Activated CD8-positive, alpha-beta memory T cell treated with anti-CD3 and anti-CD28 coated beads for 1 hour (primary cell): ENCODE measurements at places on chromosomes 4 and X.

DNA sequence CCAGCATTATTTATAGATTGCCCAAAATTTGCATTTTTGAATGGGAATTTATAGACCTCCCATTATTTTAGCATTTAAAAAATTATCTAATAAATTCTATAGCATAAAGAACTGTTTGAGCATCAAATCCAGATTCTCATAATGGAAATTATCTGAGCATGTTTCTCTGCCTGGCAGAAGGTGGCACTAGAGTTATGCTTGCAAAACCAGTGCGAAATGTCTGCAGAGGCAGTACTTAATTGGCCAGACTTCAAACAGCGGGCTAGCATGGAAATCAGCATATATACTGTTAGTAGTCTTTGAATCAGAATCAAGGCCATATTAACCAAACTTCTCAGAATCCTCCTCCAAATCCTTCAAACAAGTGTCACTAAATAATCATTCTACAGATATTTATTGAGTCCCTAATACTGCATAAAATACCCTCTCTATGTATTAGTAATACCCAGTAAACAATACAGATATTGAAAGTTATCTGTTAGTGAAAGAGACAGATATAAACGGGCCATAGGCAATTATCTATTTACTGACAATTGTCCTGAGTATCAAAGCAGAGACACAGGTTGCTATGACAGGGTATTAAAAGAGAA is 78.7 kb upstream of the DCLK2 start:
- no peak for DNase-seq

DNA sequence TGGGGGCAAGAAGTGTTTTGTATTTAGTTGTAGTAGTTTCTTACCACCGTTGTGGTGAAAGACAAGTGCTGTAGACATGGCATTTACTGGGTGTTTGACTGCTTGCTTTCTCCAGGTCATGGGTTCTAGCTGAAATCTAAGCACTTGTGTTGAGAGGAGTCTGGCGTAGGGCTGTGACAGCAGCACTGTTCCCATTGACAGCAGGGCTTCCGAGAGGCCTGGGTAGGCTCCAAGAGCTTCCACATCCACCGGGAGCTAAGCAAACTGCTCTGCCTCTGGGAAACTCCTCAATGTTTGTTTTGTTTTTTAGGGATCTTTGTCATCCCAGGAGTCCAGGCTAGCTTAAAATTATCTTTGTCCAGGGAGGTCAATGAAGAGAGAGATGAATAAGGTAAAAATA is 44.3 kb downstream of the BMPR1B start:
- DNase-seq = no peak

DNA sequence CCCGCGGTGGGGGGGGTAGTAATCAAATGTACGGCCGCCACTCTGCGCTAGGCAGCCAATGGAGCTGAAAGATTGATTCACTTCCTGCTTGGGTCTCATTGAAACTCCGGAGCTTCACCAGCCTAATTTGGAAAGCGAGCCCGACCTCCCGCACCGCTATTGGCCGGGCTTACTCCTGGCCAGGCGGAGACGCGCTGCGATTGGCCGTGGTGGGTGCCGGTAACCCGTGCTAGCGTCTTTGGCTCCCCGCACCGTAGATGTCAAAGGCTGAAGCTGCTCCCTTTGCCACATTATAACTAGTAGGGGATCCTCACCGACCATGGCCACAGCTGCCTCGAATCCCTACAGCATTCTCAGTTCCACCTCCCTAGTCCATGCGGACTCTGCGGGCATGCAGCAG is at the start of gene POU3F4:
Gene POU3F4, plus strand, starts transcription at position 285 of the 400 bp plus-strand sequence. Its CDS starts 35 bp downstream, at position 320.
- DNase-seq = no peak

DNA sequence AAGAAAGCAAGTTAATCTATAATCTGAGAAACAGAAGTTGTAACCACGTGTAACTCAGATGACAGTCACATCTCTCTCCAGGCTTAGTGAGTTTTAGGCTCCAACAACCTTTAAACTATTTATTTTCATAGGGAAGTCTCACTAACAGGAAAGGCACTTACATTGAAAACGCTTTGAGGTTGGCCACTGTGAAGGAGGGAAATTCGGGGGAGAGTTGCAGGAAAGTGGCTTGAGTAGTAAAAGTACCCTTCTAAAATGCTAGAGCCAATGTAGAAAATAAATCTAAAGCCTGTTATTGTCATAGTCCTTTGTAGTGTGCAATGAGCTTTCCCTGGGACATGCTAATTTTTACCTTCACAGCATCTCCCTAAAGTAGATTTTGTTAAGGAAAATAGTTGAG is 995 bp upstream of the NFXL1 start:
- DNase-seq = no peak

DNA sequence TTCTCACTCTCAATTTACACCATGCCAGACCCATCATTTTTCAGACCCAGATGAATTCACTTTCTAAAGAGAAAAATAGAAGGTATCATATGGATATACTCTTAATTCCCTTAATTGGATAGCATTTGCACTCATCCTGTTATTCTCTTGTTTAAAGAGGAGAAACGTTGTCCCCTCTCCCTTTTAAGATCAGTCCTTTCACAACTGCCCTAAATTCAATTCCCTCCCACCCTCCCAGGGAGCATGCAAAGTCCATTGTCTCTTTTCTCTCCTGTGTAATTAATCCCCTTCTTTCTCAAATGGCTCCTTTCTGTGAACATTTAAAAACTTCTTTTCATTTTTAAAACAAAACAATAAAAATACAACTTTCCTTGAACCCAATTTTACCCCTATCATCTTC is 124.7 kb upstream of the TLL1 start:
- DNase-seq = no peak

- DNase-seq = no peak
Measured at GRCh38 chr4:82988323-82988832, 22.2 kb downstream of the LIN54 start.

GRCh38 chr4:103099691-103100392 is at the start of gene BDH2:
BDH2 (minus strand) TSS chr4:103099834; CDS start chr4:103096254, 3,580 bp downstream.
- peak; percentile 1 for DNase-seq

- no peak for DNase-seq
Measured at GRCh38 chrX:118115953-118116712, 477 bp downstream of the KLHL13 start.

DNA sequence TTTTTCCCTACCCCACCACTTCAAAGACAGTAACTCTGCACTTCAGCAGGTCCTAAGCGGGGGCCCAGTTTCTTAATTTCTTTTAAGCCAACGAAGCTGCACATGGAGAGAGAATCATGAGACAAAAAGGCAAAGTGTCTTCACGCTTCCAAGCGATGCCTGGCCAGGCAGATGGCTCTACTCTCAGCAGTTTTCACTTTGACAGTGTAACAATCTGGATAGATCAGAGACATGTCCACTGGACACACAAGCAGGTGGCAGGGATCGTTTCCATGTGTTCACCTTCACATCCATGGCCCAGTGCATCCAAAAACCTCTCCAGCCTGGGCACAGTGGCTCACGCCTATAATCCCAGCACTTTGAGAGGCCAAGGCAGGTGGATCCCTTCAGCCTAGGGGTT is 27.8 kb downstream of the PPP2R2C start:
- no peak for DNase-seq

GRCh38 chrX:39855748-39856129 is 242.0 kb downstream of the BCOR start:
- DNase-seq = peak; percentile 58

DNA sequence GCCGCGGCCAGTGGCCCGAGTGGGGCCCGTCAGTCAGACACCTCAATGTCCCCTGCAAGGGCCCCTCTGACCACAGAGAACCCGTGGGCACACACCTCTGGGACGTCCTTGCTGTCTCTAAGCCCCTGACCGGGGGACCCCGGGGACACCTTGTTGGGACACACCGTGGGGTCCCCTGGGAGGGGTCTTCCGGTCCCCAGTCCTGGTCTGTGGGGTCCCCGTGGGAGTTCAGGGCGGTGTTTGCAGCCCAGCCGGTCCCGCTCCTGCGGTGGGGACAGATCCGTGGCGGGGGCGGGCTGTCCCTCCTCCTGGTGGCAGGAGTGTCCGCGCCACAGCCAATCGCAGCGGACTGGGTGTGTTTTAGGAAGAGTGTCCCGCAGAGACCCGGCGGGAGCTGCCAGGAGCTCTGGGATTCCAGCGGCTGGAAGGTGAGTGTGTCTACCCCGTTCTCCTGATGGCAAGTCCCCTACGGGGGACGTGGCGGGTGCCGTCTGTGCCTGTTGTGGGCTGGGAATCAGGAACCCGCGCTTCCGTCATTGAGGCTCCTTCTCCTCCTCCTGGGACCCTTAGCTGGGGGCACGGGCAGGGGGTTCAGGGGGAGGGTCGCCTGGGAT is 5.1 kb upstream of the PLCXD1 start:
- no peak for DNase-seq

DNA sequence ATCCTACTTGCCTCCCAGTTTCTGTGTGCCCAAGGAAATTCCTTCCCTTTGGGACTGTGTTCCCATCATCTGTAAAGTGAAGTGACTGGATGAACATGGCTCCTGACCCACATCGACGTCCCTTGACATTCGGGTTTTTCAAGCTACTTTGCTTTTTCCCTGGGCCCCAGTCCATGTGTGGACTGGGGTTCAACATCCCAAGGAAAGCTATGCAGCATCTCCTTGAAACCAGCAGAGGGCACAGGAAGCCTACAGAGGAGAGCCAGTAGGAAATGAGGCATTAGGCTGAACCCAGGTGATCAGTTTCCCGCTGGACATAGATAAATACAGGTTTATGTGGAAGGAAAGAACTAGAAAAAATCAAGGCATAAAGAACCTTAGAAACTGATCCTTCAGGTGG is 145.1 kb upstream of the ARHGEF9 start:
- no peak for DNase-seq

DNA sequence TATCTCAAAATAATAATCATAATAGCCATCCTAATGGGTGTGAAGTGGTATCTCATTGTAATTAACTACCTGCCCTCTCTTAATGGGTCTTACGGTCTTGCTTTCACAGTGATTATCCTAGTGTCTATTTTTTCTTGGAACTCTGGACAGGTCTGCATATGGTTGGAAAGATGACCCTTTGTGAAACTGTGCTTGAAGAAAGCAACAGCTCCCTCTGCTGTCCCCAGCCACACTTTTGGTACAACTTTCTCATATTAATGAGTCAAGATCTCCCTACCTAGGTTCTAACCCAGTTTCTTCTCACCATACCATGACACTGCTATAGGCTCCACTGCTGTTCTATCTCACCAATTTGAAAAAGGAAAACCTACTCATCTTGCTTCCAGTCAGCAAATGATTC is 2.4 kb downstream of the TFDP3 start:
- no peak for DNase-seq

GRCh38 chr4:17785858-17786257 is 4.4 kb upstream of the FAM184B start:
- DNase-seq = no peak

- DNase-seq = no peak
Measured at GRCh38 chr4:13193662-13194061, 290.5 kb downstream of the RAB28 start.
